ENCODE measurements at places on chromosomes 1 and 21.

GRCh38 chr1:85656256-85656655, 52.0 kb downstream of the ZNHIT6 start:
- DNase-seq: no peak

- DNase-seq: peak; percentile 47
These were observed 54.6 kb upstream of the DPT start for GRCh38 chr1:168783458-168784210.

- DNase-seq: no peak
These were observed 56.9 kb upstream of the RGS1 start for GRCh38 chr1:192518700-192519099.

DNA sequence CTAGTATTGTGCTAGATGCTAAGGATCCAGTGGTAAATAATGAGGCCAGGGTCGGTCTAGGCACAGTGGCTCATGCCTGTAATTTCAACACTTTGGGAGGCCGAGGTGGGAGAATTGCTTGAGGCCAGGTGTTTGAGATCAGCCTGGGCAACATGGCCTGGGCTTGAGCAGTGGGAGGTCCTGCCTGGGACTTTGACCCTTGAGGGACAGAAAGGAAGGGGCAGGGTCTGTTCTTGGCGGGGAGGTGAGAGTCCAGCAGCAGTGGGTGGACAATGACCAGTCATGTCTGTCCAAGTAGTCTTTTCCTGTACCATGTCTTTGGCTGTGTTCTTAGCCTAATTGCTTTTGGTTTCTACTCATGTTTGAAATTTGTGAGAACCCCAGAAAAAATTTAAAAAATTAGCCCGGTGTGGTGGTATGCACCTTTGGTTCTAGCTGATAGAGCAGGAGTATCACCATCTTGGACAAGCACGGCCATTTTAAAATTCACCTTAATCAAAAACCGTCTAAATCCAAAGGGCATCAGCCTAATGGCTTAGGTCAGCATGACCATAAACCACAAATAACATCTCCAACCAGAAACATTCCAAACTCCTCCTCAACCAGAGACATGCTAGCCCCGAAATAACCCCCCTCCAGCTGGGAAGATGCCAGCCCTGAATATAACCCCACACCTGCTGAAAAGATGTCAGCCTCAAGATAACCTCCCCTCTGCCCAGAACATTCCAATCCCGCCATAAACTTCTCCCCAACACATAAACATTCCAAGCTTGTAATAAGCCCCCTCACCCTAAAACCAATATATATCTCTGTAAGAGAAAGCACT, 6.8 kb upstream of the AK2 start:
- peak; percentile 30 for DNase-seq

DNA sequence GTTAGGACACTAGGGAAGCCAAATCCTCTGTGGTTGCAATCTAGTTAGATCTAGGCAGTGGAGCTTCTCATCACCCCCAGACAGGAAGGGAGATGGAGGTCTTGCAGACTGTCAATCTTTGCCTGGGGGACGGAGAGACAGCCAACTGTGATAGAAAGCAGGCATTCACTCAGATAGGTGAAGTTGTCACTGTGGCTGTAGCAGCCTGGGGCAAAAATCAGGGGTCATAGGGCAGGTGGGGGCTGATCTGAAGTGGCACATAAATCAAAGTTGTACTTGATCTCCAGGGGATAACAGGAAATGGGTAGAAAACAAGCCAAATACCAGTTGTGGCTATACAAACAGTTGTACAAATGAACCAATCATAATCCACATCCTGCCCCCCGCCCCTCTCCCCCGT, 620.9 kb upstream of the USP24 start:
- DNase-seq: no peak
